ENCODE measurements at places on chromosomes 7 and 10. TPM values are rescaled to one million over a fixed set of nuclear protein-coding genes. Genes with fewer than 3 reads are reported as not detected.

DNA sequence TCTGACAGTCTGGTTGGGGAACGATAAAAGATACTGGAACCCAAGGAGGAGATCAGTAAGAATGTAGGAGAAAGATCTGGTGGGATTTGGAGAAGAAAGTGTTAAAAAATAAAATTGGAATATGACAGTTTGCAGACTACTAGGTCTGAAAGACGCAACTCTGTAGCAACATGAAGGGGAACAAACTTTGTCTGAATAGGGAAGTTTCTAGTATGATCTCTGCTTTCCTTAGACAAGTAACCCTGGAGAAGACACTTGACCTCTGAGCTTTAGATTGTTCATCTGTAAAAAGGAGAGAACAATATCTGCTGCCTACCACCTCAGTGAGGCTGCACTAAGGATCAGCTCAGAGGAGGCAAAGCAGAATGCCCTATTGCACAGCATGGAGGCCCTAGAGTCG, 3.0 kb upstream of the PRSS1 start:
- no peak for DNase-seq
- H3K27ac ChIP-seq, result no peak overlapping the region
- H3K27me3 ChIP-seq, result no peaks in the 10 kb centered on the region
- H3K4me1 ChIP-seq, result no peaks in the 10 kb centered on the region
- H3K4me3 ChIP-seq, result no peak overlapping the region
- no peaks in the 10 kb centered on the region for H3K36me3 ChIP-seq

DNA sequence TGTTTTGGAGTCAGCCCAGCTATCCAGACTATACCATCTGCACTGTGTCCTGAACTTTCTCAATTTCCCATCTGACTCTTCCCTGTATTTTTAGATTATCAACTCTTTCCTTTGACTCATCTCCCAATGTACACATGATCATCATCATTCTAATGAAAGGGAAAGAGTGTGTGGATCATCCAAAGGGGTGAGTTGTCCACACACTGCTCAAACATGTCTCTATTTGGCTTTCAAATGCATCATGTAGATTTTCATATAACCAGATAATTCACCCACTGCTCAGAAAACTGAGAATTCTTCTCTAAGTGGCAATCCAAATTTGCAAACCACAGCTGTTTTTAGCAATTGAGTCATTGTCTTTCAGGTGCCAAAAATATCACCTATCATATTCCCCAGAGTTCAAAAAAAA, 190.2 kb upstream of the HPS1 start:
- no peaks in the 10 kb centered on the region for H3K27me3 ChIP-seq
- peaks cover 4% of the 10 kb centered on the region for H3K4me1 ChIP-seq
- DNase-seq, result no peak
- H3K36me3 ChIP-seq, result no peaks in the 10 kb centered on the region

DNA sequence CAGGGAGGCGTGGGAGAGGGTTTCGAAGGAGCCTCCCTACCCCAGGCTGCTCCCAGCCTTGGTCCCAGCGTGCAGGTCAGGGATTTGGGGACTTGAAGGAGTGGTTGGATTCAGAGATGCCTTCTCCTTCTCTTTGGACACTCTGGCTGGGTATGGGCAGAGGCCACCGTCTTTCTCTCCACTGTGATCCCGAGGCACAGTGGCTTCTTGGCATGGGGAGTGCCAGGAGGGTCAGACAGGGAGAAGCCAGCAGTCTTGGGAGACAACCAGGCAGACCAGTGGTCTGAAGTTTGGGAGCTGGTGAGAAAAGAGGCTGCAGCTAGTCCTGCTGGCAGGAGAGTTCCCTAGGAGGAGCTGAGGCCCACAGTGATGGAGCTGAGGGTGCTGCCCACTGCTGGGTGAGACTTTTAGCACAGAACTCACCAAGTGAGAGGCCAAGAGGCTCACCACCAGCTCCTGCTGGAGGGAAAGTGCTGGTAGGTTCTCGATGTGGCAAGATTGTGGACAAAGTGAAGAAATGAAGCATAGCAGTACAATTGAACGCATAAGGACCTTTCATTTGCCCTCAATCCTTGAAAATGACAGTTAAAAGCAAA, 35.2 kb upstream of the WDFY4 start:
- H3K36me3 ChIP-seq, result no peaks in the 10 kb centered on the region
- H3K4me3 ChIP-seq, result no peak overlapping the region
- no peaks in the 10 kb centered on the region for H3K4me1 ChIP-seq
- DNase-seq, result no peak
- H3K27me3 ChIP-seq, result no peaks in the 10 kb centered on the region

DNA sequence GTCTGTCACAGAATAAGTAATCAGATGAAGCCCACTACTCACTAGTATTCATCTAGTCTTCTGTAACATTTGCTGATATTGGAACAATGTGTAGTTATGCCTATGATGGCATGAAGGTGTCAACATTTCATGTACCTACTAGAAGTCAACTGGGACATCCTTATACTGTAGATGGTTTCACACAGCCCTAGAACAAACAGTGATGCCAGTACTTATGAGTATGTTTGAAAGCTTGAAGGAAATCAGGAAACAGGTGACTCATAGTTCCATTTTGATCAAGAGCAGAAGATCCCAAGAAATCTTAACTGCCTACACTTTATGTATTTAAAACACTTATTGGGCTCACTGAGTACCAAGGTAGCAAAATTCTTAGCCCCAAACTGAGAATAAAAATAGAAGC, 1519.6 kb downstream of the REEP3 start:
- H3K4me3 ChIP-seq, result no peak overlapping the region
- H3K27me3 ChIP-seq, result no peaks in the 10 kb centered on the region
- H3K36me3 ChIP-seq, result no peaks in the 10 kb centered on the region
- no peak overlapping the region for H3K27ac ChIP-seq

Gene NCF1
- 0.51 TPM for polyA plus RNA-seq

- H3K4me3 ChIP-seq, result no peak overlapping the region
- no peaks in the 10 kb centered on the region for H3K4me1 ChIP-seq
- no peaks in the 10 kb centered on the region for H3K36me3 ChIP-seq
- H3K27ac ChIP-seq, result no peak overlapping the region
- no peak for DNase-seq
Observed at GRCh38 chr7:34036051-34036920, 130.9 kb downstream of the BMPER start.

Gene PRPS1L1
- not detected for polyA plus RNA-seq

DNA sequence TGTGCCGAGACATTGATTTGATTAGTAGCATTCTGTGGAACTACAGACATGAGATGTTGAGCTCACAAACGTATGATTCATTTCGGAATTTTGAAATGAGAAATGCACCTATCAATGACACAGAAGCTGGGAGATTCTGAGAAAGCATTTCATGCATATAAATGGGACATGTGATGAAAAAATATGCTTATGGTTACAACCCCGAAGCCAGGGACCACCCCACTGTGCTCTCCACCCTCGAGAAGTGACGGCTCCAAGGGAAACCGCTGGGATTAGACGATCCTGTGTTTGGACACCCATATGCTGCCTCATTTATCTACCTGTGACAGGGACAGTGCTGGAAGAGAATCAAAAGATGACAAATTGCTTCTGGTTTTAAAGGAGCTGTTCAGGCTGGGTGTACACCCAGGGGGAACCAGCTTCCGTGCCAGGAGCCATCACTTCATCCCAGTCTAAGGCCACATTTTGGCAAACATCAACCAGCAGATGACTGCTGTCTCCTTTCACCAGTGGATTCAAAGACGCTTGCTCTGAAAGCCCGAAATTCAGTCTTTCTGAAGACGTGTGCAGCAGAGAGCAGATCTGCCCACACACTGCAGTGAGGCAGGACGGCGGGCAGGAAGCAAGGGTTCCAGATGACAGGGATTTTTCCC, 109.9 kb downstream of the ATXN7L1 start:
- peaks cover 12% of the 10 kb centered on the region for H3K4me1 ChIP-seq
- H3K36me3 ChIP-seq, result no peaks in the 10 kb centered on the region
- no peak overlapping the region for H3K4me3 ChIP-seq
- no peaks in the 10 kb centered on the region for H3K27me3 ChIP-seq
- no peak overlapping the region for H3K27ac ChIP-seq

DNA sequence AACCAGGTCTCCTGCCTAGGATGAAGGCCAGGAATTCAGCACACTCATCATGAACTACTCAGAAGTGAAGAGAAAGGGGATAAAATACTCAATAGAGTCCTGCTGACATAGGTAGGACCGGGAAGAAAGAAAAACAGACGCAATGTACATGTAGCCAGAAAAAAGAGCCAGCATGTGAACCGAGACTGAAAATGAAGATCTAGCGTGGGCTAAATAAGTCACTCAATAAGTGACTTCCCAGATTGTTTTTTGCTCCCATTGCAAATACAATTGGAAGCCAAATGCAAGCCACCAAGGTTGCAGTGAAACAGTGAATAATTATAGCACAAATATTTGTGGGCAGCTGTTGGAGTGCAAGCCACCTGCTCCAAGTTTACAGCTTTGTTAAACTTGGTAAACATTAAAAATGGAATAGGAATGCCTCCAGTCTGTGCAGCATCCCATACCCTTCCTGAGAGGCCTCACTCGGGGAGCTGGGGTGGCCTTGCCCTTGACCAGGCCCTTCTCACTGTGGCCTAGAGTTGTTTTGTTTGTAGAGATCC, 34.7 kb upstream of the HPS1 start:
- H3K27ac ChIP-seq, result no peak overlapping the region
- H3K4me3 ChIP-seq, result no peak overlapping the region
- no peaks in the 10 kb centered on the region for H3K4me1 ChIP-seq
- no peaks in the 10 kb centered on the region for H3K36me3 ChIP-seq
- no peaks in the 10 kb centered on the region for H3K27me3 ChIP-seq
- DNase-seq, result no peak

DNA sequence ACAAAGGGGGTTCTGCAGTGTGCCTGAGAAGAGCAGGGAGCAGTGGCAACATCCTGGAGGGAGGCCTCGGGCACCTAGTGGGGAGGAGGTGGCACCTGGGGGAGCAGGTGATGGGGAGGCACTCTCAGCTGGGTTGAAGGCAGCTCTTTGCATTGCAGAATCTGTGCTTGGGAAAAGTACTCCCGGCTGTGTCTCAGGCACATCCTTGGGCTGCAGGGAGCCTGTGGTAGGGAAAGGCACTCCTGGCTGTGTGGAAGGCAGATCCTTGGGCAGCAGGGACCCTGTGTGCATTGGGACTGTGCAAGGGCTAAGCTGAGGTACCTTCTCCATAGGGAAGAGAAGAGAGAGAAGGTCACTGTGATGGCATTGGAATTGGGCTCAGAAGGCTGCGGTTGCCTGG, 52.8 kb upstream of the ANTXRL start:
- peaks cover 1% of the 10 kb centered on the region for H3K27me3 ChIP-seq
- no peak overlapping the region for H3K27ac ChIP-seq
- H3K36me3 ChIP-seq, result no peaks in the 10 kb centered on the region
- H3K4me1 ChIP-seq, result no peaks in the 10 kb centered on the region
- DNase-seq, result no peak
- no peak overlapping the region for H3K4me3 ChIP-seq

Gene MYPN
- 117 TPM for polyA plus RNA-seq

DNA sequence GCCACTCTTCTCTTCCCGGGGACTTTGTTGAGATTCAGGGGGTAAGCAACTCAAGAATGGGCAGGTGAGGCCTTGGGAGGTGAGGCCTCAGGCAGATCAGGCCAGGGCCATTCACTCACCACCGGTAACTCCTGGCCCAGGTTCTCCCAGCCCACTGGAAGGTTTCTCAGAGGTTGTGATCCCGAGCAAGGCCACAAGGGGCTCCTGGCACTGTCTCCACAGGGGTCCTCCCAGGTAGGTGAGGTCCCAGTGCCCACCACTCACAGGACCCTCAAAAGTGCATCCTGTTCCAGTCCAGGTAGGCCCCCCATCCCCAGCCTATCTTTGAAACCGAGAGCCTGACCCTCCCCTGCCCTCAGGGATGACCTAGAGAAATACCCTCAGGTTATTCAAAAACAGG, 236.1 kb downstream of the BUB3 start:
- H3K27ac ChIP-seq, result no peak overlapping the region
- no peaks in the 10 kb centered on the region for H3K4me1 ChIP-seq
- no peaks in the 10 kb centered on the region for H3K36me3 ChIP-seq
- no peaks in the 10 kb centered on the region for H3K27me3 ChIP-seq
- H3K4me3 ChIP-seq, result no peak overlapping the region
- no peak for DNase-seq

- no peaks in the 10 kb centered on the region for H3K27me3 ChIP-seq
- H3K4me1 ChIP-seq, result no peaks in the 10 kb centered on the region
- no peak overlapping the region for H3K4me3 ChIP-seq
- H3K36me3 ChIP-seq, result no peaks in the 10 kb centered on the region
- H3K27ac ChIP-seq, result no peak overlapping the region
- no peak for DNase-seq
Observed at GRCh38 chr7:94028768-94029167, 24.6 kb upstream of the BET1 start.

Gene ASB10
- polyA plus RNA-seq, result 22.5 TPM

DNA sequence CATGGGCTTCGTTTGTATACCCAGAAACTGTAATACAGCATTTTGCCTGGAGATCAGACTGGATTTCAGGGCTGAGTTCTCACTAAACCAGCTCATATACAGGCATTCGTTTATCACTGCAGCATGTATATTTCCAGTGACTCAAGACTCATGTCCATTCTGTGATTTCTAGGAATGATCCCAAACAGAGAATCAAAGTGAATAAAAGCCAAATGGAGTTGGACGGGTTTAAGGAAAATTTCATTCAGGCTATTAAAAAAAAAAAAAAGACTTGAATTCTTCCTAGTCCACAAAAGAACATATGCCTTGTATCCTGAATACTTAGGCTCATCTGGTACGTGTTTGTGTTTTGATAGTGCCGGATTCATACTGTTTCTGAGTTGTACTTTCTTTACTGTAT, 46.8 kb downstream of the TET1 start:
- DNase-seq, result no peak
- no peaks in the 10 kb centered on the region for H3K36me3 ChIP-seq
- no peak overlapping the region for H3K27ac ChIP-seq
- peaks cover 6% of the 10 kb centered on the region for H3K4me1 ChIP-seq

GRCh38 chr10:80613466-80614170, 75.9 kb downstream of the SH2D4B start:
- no peak overlapping the region for H3K27ac ChIP-seq
- H3K27me3 ChIP-seq, result no peaks in the 10 kb centered on the region
- no peaks in the 10 kb centered on the region for H3K4me1 ChIP-seq
- DNase-seq, result no peak

- peaks cover 64% of the 10 kb centered on the region for H3K4me1 ChIP-seq
- H3K27ac ChIP-seq, result peak overlapping the region; percentile 53
- no peak overlapping the region for H3K4me3 ChIP-seq
- no peak for DNase-seq
- no peaks in the 10 kb centered on the region for H3K36me3 ChIP-seq
- no peaks in the 10 kb centered on the region for H3K27me3 ChIP-seq
Observed at GRCh38 chr7:121023194-121023593, 34.7 kb downstream of the CPED1 start.

Data from psoas muscle (tissue), 8 donors.